ENCODE measurements at places on chromosomes 5 and 9. TPM values are rescaled to one million over a fixed set of nuclear protein-coding genes. Genes with fewer than 3 reads are reported as not detected.

The GRIN1 gene
- 0.10 TPM for total RNA-seq

The TRIP13 gene
- total RNA-seq, result 35.3 TPM

The STC2 gene
- total RNA-seq, result 18.1 TPM

The FOXD4L4 gene
- 0.19 TPM for total RNA-seq
